ENCODE measurements at places on chromosomes 7 and 10.

DNA sequence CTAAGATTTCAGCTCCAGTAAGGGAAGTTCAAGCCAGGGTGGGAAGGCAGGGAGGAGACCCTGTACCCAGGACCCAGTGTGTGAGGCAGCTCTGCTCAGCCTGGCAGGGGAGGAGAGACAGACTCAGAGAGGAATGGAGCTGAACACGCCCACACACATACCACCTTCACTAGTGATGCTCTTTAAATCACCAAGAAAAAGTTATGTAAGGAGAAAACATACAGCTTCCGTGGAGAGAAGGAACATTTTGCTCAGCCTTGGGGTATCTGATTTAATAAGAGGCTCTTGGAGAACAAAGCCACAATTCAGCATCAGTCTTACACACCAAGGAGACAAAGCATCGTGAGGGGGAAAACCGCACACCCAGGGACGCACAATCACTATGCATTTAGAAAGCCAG is 62.9 kb downstream of the PRKAG2 start:
- DNase-seq, result peak; percentile 19

GRCh38 chr7:159030490-159031134 is 114.1 kb downstream of the VIPR2 start:
- no peak for DNase-seq

DNA sequence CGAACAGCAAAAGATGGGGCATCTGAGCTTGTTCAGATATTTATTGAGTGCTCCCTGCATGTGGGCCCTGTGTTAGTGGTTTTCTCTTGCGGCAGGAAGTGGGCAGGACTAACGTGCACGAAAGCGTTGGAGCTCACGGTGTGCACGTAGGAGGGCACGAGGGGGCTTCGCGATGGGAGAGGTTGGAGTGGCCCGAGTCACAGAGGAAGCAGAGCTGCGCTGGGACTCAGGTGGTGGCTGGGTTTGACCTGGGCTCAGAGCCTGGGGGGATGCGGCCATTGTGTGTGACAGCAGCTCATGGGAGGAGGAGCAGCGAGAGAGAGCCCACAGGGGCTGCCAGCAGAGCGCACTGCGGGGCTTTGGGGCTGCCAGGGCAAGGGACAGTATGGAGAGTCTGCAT is 7.7 kb downstream of the ZSCAN25 start:
- DNase-seq, result no peak

GRCh38 chr10:122062831-122063674 is 74.1 kb downstream of the TACC2 start:
- peak; percentile 93 for DNase-seq

GRCh38 chr10:121771966-121772365 is 155.9 kb downstream of the ATE1 start:
- no peak for DNase-seq

GRCh38 chr10:70538731-70539338 is 60.3 kb downstream of the PALD1 start:
- no peak for DNase-seq

DNA sequence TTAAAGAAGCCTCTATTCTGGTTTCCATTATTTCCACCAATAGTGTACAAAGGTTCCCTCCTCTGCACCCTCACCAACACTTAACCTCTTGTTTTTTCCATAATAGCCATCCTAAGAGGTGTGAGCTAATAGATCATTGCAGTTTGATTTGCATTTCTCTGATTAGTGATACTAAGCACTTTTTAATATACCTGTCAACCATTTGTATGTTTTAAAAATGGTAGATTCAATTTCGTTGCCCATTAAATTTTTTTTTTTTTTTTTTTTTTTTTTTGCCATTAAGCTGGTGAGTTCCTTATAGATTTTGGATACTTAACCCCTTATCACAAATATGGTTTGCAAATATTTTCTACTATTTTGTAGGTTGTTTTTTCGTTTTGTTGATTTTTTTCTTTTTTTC is 23.2 kb downstream of the WAC start:
- no peak for DNase-seq

DNA sequence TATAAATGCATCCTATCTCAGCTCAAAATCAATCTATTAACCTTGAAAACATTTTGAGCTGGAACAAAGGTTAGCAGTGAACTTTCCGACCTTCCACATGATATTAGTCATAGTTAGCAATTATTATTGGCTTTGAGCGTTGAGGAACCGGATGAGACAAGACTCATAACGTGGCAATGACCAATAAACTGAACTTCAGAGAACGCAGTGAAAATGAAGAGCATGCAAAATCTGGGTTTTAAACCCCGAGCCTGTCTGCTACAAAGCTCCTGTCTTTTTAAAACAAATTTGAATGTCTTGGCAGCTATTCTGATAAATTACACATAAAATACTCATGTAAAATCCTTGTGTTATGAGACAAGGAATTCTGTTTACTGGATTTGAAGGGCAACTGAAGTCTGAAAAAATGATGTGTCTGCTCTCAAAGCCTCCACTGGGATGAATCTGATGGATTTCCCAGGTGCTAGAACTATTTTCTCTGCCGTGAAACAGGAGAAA is 74.7 kb upstream of the ITGB1 start:
- no peak for DNase-seq

DNA sequence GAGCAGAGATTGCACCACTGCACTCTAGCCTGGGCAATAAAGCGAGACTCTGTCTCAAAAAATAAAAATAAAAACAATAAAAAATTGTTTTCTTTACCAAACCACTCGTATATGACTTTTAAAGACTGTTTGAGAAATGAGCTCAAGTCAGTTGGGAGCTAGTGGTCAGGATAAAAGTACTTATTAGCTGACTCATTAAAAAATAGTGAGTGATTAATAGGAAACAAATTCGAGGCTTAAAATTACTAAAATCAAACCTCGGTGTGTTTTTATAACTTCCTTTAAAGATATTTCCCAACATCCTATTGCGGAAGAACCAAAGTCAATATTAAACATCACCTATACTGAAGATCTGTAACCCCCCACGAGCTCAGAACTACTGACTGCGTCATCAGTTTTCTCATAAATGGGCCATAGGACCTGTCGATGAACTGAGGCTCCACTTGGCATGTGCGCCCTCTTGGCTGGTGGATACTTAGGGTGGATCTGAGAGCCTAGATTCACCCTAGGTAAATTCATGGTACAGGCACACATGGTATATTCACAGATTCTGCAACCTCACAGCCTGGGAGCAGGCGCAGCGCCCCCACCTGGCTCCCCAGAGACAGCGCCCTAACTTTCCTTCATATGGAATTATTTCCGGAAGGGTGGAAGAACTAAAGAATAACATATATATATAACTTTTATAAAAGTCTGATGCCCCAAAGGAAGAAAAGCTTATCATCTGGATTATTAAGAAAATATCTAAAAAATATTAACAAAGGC is 9.2 kb downstream of the MKI67 start:
- no peak for DNase-seq

GRCh38 chr10:102424145-102424544 is 3.5 kb downstream of the FBXL15 start:
- DNase-seq, result no peak

GRCh38 chr7:137940218-137940617 is 61.7 kb downstream of the CREB3L2 start:
- DNase-seq, result no peak

DNA sequence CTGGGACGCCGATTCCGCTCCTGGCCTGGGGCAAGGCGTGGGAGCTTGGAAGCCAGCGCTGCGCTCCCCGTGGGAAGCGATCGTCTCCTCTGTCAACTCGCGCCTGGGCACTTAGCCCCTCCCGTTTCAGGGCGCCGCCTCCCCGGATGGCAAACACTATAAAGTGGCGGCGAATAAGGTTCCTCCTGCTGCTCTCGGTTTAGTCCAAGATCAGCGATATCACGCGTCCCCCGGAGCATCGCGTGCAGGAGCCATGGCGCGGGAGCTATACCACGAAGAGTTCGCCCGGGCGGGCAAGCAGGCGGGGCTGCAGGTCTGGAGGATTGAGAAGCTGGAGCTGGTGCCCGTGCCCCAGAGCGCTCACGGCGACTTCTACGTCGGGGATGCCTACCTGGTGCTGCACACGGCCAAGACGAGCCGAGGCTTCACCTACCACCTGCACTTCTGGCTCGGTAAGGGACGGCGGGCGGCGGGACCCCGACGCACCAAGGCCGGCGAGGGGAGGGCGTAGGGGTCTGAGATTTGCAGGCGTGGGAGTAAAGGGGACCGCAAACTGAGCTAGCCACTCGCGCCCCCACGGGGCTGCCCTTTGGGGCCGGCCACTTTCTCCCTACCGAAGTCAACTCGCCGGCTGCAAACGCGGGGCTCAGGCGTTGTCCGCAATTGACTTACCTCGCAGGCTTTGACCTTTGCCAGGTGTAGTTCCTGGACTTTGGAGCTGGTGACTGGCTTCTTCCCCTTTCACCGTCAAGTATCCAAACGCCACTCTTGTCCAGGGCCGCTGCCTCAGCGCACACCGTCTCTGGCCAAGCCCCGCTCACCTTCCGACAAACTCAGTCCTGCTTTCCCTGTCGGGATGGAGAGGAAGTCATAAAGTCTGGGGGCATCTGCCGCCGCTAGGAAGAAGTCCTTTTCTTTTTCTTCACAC is at the start of gene SCIN:
Gene SCIN, plus strand, starts transcription at position 187 of the 928 bp plus-strand sequence. Its CDS starts 67 bp downstream, at position 254.
- DNase-seq, result peak; percentile 87

DNA sequence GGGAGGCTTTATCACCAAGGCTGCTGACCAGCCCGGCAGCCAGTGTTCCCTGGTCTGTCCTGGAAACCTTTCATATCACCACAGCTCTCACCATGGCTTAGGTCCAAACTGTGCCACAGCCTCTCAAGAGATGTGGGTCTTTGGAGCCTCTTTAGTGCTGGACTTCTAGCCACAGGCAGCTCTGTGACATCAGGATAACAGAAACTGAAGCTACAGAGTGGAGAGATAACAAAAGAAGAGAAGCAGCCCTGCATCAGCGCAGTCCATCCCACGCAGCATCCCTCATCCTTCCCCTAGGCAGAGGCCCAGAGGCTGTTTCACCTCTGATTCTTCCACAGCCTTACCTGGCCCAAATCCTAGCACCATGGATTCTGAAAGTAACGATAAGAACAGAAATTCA is 187.9 kb upstream of the KMT2E start:
- DNase-seq, result no peak

DNA sequence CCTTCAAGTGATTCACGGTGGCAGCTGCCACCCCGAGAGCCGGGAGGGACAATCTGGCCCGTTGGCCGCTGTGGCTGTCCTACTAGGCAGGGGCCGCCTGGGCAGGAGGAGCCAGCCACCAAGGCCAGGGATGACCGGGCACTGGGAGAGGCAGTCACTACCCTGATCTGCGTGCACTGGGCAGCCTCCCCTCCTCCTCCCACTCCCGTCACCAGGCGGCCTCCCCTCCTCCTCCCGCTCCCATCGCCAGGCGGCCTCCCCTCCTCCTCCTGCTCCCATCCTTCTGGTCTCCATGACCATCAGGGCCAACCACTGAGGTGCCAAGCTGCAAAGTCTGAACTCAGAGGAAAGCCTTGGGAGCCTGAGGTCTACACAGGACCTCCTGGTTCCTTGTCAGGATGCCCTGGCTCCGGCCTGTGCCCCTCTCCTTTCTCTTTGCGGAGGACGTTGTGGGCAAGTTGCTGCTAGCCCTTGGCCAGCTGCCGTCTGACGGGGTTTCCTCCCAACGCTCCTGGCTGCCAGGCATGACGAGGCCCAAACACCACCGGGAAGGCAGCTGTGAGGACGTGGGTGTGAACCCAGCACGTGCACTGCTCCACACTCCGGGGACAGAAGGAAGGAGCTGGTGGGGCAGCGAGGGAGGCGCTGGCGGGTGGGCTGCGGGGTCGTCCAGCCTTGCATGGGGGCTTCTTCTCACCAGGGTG is 131.1 kb downstream of the WDR37 start:
- no peak for DNase-seq

GRCh38 chr10:75406462-75407223 is 5.1 kb upstream of the ZNF503 start:
- DNase-seq, result no peak

DNA sequence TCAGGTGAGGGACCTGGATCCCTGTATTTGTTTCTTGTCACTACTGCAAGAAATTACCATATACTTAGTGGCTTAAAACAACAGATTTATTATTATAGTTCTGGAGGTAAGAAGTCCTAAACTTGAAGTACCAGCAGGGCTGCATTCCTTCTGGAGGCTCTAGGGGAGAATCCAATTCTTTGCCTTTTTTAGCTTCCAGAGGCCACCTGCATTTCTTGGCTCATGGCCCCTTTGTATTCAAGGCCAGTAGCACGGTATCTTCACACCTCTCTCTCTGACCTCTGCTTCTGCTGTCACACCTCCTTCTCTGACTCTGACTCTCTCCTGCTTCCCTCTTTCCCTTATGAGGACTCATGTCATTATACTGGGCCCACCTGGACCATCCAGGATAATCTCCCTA is 2.2 kb upstream of the LHPP start:
- DNase-seq, result no peak

DNA sequence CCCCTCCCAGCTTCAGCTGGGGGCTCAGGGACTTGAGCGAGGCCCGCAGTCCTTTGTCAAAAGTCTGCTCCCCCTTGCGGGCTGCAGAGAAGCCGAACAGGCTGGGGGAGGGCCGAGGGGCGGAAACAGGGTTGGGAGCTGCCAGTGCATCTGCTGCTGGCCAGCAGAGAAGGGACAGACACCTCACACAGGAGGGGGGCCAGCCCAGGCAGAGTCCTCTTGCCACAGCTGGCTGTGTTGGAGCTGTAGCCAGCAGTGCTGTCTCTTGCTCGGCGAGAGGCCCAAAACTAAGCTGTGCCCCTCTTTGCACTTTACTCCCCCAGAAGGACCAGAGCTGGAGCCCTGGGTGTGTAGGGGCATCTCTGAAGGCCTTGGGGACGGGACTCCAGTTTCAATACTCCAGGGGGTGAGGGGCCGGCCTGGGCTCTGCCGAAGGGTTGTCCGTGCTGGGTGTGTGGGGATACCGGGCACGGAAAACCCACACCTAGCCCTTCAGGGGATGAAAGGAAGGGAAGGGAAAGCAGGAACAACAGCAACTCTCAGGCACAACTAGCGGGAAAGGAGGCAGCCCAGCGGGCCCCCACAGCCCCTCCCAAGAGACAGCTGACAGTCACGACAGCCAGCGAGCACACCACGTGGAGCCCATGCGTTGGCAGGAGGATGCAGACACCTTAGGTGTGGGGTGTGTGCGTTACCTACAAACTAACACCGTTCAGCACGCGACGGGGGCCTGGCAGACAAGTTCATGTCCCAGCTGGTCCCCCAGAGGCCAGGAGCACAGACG is 17.8 kb downstream of the YKT6 start:
- no peak for DNase-seq

DNA sequence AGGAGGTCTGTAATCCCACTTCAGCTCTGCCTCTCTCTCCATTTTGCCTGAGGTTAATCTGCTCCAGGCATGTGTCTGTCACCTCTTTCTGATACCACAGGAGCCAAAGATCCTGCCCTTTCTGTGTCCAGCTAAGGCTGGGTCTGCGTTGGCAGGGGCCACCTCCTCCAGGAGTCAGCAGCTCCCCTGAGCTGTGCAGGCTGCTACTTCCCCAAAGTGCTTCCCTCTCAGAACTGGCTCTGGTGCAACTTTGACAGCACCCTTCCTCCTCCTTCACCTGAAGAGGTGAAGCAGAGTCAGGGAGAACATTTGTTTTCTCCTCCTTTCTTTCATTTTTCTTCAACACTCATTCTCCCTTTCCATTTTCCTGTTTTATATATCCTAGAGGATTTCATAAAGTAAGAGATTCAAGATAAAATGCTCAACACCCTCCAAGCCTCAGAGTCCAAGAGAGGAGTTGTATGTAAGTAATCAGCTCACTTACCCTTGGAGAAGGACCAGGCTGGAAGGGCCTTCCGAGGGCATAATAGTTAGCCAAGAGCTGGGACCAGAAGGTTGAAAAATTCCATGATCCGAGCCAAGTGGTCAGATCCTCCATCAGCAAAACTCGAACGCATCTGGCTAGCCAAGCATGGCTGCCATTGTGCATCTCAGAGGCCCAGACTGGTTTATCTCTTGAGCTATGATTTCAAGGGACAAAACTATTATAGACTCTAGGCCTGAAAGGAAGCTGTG is 257.3 kb downstream of the PTEN start:
- no peak for DNase-seq
